ENCODE measurements at places on chromosomes 2 and 18.

DNA sequence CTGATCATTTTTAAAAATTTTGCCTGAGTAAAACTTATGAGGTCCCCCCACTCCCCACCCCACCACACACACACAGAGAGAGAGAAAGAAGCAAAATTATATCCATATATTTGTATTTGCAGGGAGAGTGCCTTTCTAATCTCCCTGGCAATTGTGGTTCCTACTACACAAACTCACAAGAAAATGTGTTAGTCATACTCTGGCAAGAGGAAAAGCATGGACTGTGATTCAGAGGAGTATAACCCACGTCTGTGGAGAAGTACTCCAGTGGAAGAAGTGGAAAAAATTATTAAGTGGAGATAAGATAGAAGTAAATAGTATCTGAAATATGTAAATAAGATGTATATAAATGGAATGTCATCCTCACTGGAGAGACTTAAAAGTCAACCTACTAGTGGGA is 114.0 kb downstream of the DSEL start:
- peak; percentile 57 for DNase-seq

DNA sequence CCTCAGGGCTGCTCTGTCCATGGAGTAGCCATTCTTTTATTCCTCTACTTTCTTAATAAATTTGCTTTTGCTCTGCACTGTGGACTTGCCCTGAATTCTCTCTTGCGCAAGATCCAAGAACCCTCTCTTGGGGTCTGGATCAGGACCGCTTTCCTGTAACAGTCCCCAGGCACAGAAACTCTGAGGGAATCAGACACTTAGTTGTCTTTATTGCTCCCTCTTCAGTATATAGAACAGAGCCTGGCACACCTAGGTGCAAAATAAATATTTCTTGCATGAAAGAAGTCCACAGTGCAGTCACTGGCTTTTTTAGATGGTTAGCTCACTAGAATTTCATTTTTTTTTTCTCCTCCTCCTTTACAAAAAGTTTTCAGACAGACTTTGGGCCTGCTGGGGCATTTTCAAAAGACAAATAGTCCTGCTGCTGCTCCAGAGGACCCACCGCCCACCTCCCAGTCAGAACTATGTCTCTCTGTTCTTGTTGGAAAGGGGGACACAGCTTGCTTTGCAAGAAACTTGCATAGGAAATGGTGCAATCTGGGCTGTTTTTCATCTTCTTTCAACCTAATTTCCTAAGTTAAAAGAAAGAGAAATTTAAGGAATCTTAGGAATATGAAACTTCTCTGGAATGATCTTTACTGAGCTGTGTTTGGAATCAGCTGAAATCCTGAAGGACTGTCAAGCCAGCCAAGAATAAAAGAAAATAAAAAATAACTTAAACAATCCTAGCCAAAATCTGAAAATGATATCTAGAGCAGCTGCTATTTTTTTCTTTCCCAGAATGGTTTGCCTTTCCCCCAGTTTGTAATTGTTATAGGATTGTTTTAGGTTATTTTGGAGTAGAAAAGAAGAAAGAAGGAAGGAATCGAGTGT is 31.7 kb upstream of the MAP4K3 start:
- peak; percentile 20 for DNase-seq

GRCh38 chr2:104472076-104472475 is 381.8 kb upstream of the POU3F3 start:
- no peak for DNase-seq

DNA sequence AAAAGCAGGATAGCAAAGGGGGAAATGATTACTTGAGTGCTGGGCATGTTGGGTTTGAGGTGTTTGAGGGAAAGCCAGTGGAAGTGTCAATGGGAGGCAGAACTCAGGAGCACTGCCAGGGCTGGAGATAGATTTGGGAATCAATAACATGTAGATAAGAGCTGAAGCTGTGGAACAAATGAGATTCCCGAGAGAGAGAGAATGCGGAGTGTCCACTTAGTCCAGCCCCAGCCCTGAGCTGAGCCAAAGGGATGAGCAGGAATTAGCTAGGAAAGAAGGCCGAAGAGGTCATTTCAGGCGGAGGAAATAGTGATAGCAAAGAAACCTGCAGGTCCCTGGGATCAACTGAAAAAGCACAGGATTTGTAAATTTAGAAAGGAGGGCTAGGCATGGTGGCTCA is 21.2 kb upstream of the YES1 start:
- no peak for DNase-seq

DNA sequence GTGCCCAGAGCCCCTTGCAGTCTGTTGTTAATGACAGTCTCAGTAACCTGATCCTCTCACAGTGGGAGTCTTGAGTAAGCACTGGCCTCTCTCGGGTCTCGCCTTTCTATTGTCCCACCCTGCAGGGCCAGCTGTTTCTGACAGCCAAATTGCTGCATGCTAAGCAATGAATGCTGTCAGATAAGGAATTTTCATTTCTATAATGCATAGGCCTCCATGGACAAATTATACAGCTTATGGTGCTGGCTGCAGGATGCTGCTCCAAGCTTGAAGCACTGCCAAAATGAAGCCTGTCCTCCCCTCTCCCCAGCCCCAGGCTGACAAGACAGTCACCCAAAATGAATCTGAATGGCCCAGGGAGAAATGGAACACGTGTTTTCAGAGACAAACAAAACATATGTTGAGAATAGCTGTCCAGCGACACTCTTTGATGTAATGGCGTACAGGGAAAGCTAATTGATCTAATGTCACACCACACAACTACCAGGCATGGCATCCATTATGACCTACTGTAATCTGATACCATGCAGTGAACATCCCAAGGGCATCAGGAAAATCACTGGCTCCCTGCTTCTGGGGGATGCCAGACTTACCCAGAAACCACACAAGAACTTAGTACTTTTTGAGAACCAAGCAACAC is 36.8 kb downstream of the ACVR1 start:
- peak; percentile 50 for DNase-seq

GRCh38 chr2:1826226-1826905 is 82.1 kb upstream of the PXDN start:
- DNase-seq: no peak

- DNase-seq: no peak
Observed at GRCh38 chr2:158935617-158936016, 32.8 kb upstream of the TANC1 start.

DNA sequence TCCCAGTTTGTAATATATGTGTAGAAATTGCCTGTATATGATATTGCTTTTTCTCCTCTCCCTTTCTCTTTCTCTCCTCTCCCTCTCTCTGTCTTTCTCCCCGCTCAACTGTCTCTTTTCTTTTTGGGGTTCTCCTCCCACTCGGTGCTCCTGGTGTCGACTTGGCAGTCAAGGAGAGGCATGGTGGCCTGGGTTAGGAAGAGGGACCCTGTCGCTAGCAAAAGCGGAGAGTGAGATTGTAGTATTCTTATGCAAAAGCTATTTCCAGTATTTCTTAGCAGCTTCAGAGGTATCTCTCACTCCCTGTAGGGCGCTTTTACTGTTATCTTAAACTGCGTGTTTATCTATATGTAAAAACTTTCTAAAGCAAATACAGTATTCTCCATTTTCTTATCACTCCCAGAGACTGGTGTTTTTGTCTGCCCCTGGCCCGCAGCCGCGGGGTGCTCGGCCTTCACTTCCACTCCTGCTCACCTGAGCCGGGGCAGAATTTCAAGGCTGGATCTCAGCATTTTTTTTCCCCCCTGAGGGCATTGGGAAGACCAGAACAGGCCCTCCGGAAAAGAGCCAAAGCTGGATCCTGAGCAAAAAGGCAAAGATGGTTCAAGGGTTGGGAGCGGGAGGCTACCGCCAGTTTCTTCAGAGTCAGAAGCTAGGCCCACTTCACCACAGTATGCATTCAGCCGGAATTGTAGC is 4.3 kb downstream of the SIX3 start:
- no peak for DNase-seq

DNA sequence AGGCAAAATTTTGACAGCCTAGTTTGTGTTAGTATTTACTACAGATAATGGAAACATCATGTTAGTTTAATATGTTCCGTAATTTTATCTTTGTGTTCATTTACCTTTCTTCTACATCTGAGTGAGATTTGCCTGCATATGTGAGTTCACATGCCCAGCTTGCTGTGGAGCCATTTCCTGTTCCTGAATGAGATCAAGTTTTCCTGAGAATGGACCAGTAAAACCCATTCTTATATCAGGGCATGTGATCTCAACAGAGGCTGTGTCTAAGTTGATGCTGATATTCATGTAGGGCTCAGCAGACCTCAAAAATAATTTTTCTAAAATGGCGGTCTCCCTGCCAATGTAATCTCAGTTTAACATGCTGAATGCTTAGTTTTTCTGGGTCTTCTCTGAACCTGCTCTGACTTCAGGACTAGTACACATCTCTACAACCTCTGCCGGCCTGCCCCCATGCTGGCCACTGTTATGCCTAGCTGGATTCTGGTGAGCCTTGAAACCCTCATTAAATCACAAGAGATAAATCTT is 1.0 kb downstream of the IL1A start:
- no peak for DNase-seq

DNA sequence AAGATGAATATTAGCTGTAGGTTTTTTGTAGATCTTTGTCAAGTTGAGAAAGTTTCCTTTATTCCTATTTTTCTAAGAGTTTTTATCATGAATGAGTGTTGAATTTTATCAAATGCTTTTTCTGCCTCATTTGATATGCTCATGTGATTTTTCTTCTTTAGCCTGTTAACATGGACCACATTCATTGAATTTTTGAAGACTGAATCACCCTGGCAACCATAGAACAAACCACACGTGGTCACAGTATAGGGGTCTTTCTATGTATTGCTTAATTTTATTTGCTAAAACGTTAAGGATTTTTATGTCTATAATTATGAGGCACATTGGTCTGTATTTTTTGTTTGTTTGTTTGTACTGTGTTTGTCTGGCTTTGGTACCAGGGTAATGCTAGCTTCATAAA is 201.7 kb upstream of the CWC22 start:
- DNase-seq: peak; percentile 38

- no peak for DNase-seq
Observed at GRCh38 chr2:49271060-49271606, 116.8 kb upstream of the FSHR start.

DNA sequence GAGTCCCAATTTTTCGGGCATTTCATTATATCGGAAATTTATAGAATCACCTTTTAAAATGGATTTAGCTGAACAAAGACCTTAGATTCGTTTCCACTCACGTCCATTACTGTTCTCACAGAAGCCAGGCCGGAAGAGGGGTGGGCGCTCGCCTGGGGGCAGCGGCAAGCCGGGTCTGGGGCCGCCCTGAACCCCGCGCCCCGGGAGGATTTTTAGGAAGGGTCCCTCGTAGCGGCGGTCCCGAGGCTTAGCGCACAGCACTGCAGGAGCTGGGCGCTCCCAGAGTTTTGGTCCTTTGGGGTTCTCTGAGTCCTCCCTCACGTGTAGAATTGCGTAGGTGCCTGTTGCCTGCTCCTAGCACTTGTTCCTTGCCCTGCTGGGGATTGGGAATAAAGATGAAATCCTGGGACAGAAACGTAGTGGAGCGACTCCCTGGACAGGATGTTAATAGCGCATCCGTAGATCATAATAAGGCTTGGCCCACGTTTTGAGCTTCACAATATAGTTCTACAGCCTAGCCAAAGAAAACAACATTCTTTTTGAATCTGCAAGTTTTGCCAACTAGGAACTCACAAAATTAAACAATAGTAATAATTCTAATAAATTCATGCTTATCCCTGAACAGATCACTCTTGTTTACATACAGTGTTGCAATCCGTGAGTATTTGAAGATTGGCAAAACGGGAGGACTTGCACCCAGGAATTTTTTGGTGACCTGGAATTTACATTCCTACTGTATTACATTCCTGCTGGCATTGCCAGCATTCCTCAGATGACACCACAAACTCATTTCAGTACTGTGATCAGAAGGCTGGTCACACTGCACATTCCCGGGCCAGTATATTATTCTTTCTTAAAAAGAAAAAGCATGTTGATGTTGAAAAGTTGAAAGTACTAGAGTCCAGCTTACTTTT is 875 bp downstream of the C18orf63 start:
- DNase-seq: peak; percentile 83

DNA sequence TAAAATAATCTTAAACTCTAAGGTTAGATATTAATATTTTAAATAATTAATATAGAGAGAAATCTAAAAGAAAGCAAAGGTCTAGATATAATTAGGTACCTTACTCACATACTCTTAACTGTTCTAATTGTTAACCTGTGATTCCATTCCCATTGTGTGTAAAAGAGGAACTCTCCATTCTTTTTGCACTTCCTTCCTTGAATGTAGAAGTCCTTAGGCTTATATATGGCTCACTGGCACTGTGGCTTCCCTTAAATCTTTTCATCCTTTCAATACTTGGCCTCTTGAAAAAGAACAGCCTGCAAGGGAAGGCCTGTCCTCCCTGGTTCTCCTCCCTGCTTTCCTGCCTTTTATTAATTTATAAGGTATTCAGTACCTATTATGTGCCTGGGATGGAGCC is 182.8 kb upstream of the FOSL2 start:
- DNase-seq: no peak

DNA sequence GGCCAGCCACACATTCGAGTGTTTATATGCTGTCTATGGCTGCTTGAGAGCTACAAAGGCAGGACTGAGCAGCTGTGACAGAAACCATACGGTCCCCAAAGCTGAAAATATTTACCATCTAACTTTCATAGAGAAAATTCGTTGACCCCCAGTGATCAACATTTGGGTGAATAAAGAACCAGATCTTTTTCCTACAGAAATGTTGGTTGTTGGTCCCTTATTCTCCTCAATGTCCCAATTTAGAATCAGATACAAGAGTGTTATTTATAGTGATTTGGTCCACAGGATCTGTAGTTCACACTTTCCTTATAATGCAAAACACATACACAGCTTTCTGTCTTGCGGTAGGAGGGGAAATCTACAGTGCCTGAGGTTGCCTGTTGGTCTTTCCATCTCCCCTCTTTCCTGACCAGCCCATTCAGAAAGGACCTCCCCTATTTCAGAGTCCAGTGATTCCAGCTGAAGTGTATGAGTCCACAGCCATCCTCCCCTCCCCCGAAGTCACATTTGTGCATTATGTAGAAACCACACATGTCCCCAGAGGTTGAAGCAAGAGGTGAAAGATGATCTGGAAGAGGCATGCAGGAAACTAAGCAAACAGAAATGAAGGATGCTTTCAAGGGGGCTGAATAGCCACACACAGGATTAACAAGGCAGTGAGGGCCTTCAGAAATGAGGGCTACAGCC is 61.9 kb downstream of the SPRED2 start:
- DNase-seq: no peak

- DNase-seq: no peak
Observed at GRCh38 chr2:214504599-214505376, 93.9 kb downstream of the VWC2L start.

DNA sequence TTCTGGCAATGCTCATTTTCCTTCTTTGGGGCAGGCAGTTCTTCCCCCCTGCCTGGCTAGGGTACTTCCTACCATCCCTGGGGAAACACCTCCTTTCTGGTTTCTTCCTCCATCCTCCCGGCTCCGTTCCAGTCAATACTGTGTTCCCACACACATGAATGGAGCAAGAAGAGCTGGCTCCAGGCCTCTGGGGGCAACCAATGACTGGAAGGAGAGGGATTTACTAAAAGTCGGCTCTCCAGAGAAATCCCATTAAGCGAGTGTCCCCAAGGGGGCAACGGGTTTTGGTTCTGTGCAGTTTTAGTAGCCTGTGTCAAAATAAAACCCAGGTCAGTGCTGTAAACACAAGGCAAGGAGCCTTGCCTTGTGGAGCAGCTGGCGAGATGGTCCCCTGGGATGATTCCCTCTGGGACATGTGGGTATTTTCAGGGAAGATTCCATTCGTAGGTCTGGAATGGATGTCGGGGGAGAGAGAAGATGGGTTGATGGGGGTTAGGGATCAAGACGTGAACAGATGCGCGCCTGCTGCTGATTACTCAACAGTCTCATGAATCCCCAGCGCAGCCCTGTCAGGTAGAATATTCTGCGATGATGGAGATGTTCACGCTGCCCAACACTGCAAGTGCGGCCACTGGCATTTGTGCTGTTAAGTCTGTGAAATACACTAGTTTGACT is 32.0 kb downstream of the EMILIN2 start:
- DNase-seq: no peak
